ENCODE measurements at places on chromosomes 16 and 17. TPM values are rescaled to one million over a fixed set of nuclear protein-coding genes. Genes with fewer than 3 reads are reported as not detected.

GRCh38 chr17:77888242-77889134 lies 70.0 kb upstream of the TNRC6C start:
- H3K27me3 ChIP-seq: no peaks in the 10 kb centered on the region
- peaks cover 12% of the 10 kb centered on the region for H3K4me1 ChIP-seq
- H3K27ac ChIP-seq: peak overlapping the region; percentile 46
- DNase-seq: no peak
- no peak overlapping the region for H3K4me3 ChIP-seq

DNA sequence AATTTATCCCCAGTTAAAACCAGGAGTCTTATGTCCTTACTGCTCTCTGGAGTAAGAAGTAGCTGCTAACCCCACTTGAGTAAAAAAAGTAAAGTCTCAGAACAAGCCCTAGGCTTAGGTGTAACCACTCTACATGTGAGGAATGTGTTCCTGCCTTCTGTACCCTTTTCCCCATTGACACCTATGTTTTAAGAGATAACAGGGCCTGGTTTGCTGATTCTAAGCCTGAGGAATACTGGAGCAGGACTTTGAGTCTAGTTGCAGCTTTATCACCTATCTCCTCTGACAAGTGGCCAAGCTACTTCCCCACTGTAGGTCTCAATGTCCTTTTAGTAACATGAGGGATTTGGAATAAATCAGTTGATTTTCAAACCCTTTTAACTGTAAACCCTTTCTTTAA lies 40.2 kb downstream of the REXO5 start:
- DNase-seq: no peak
- no peaks in the 10 kb centered on the region for H3K27me3 ChIP-seq
- H3K4me3 ChIP-seq: no peak overlapping the region
- peaks cover 17% of the 10 kb centered on the region for H3K4me1 ChIP-seq

Gene KRT33B
- total RNA-seq: not detected

Gene SULT1A2
- 1.6 TPM for total RNA-seq
